T-helper 17 cell (primary cell): ENCODE measurements at places on chromosomes 6 and 20.
A peak's percentile ranks its signal among the peaks of the same experiment; 100 is the strongest.

DNA sequence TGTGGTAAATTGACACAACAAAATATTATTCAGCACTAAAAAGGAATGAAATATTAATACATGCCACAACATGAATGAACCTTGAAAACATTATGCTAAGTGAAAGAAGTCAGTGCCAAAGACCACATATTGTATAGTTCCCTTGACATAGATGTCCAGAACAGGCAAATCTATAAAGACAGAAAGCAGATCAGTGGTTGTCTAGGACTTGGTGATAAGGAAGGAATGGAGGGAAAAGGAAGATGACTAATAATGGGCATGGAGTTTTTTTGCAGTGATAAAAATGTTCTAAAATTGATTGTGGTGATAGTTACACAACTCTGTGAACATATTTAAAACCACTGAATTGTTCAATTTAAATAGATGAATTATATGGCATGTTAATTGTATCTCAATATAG is 32.5 kb downstream of the TBX18 start:
- DNase-seq, result no peak

- no peak for DNase-seq
These were observed 69.0 kb upstream of the ZNF184 start for GRCh38 chr6:27541933-27542297.

GRCh38 chr6:33297956-33298772 is 578 bp downstream of the RGL2 start:
- no peak for DNase-seq

- peak; percentile 11 for DNase-seq
These were observed at the start of gene DCDC2 for GRCh38 chr6:24357336-24358218. Gene DCDC2 (minus strand): TSS chr6:24358059. CDS start chr6:24357750, 309 bp downstream.

GRCh38 chr6:33008944-33009861 is at the start of gene HLA-DOA:
Gene HLA-DOA (minus strand): TSS chr6:33009591.
- no peak for DNase-seq

GRCh38 chr6:151534576-151534975 is 40.8 kb downstream of the CCDC170 start:
- no peak for DNase-seq

- no peak for DNase-seq
These were observed 44.5 kb upstream of the OSTM1 start for GRCh38 chr6:108118810-108119768.

GRCh38 chr6:159639721-159640120 is 53.3 kb downstream of the SOD2 start:
- no peak for DNase-seq

- DNase-seq, result no peak
These were observed 68.5 kb downstream of the DNAH8 start for GRCh38 chr6:38783443-38784228.

- no peak for DNase-seq
These were observed 2.0 kb upstream of the GRM1 start for GRCh38 chr6:146026873-146027272.

GRCh38 chr6:43383021-43383667 is 13.7 kb upstream of the ZNF318 start:
- DNase-seq, result no peak

DNA sequence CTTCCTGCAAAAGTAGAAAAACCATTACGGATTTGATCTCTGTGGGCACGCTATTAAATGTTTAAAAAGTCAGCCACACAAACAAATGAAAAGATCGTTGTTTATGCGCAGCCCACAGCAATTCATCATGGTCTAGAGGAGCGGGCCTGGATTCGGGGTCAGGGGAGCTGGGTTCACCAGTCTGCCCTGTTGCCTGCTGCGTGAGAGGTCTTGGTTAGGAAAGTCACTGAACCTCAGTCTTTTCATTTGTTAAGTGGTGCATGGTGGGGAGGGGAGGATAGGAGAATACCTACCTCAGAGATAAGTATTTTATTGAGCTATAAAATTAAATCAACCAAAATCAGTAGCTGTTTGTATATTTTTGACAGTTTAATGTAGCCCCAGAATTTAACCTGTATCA is 47.3 kb upstream of the FYN start:
- DNase-seq, result no peak

- no peak for DNase-seq
These were observed 695 bp downstream of the ARHGAP18 start for GRCh38 chr6:129709196-129709768.

DNA sequence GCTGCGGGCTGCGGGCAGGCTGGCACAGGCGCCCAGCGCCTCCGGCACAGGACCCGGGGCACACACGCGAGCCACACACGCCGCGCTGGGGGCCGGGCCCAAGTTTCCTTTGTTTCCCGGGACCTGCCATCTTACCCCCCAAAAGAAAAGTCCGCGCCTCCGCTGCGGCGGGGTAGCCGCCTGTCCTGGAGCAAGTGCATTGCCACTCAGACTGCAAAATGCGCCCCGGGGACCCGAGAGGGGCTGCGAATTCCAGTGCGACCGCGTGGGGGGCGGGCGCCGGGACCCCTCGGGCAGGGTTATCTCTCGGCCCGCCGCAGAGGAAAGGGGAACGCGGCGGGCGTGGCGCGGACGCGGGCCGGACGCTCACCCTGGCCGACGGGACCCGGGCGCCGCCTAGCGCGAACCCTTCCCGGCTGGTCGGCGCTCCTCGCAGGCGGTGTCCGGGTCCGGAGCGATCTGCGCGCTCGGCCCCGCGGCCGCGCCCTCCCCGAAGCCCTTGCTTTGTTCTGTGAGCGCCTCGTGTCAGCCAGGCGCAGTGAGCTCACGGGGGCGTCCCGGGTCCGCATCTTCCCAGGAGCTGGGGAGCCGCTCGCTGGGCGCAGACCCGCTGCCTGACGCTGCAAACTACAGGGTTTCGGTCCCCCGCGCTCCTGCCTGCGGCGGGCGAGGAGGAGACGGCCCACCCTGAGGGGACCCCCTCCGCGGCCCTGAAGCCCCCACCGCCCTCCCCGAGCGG is 639 bp upstream of the CD24 start:
- no peak for DNase-seq

GRCh38 chr20:20426655-20426907 is 58.7 kb downstream of the INSM1 start:
- DNase-seq, result no peak

DNA sequence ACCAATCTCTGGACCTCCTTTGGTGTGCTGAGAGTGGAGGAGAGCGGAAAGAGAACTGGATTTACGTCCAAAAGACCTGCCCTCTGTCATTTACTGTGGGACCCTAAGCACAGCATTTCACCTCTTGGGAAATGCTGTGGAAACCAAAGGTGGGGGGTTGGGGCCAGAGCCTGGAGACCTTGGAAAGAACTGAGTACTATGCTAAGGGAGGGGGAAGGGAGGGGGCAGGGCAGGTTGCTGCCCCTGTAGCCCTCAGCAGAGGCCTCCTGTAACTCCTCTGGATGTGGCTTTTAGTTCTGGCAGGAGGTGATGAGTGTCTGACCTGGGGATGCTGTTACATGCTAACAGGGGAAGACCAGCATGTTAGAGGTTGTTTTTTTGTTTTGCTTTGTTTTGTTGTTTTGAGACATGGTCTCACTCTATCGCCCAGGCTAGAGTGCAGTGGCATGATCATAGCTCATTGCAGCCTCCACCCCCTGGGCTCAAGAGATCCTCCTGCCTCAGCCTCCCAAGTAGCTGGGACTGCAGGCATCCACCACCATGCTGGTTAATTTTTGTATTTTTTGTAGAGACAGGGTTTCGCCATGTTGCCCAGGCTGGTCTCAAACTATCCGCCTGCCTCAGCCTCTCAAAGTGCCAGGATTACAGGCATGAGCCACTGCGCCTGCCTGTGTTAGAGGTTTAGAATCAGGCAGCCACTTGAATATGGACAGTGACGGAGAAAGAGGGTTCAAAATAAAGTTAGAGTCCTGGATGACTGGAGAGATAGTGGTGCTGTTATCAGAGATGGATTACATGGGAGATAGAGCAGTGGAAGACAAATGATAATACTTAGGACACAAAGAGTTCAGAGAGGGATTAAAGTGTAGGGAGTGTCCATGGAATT is 18.4 kb upstream of the PARD6B start:
- no peak for DNase-seq

GRCh38 chr6:22206106-22206505 is 90.7 kb downstream of the PRL start:
- no peak for DNase-seq

GRCh38 chr6:19032591-19033295 is 645.6 kb downstream of the RNF144B start:
- DNase-seq, result no peak

- no peak for DNase-seq
These were observed 83.7 kb downstream of the MKKS start for GRCh38 chr20:10350188-10350842.

DNA sequence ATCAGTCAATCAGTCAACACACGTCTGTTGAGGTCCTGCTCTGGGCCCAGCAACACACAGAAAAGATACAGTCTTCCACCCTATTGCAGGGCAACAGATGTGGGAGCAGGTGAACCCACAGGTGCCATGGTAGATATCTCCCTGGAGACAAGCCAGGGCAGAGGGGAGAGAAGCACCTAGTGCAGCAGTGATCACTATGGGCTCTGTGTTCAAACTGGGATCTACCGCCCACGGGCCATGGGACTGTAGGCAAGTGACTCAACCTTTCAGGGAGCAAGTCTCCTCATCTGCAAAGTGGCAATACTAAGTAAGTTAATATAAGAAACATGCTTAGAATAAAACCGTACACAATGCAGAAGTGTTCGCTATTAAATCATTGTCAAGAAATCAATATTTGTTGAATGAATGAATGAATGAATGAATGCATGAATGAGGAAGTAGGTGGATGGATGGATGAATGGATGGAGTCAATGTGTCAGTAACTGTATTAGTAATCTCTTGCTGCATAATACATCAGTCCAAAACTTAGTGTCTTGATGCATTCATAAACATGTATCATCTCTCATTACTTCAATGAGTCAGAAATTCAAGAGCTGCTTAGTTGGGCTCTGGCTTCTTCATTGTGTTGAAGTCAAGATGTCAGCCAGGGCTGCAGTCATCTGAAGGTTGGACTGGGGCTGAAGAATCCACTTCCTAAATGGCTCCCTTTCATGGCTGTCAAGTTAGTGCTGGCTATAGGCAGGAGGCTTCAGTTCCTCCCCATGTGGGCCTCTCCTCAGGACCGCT is 31.9 kb upstream of the NFATC2 start:
- DNase-seq, result no peak

DNA sequence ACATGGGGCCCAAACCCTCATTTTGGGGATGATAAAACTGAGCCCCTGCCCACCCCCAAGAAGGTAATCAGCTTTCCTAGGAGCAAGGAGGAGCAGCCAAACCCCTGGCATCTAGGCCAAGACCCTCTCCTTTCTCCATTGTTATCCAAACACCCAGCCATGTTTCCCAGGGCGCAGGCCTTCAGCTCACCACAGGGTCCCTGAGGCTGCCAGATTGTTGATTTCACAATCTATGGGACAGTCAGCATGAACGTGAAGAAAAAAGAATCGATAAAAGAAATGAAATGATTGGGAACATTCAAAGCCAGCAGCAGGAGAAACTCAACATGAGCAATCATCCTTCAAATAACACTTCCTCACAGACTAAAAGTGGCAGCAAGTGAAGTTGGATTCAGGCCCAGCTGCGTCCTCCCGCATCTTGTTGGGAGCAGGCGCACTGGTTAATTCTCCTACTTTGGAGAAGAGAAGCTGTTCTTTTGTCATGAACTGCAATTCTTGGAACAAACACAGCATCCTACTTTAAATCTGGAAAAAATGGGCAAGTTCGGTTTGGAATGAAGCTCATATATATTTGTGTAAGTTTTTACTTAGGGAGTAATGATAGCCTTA is 241.8 kb upstream of the PRDM1 start:
- DNase-seq, result no peak

GRCh38 chr6:3500262-3501014 is 43.6 kb upstream of the SLC22A23 start:
- DNase-seq, result no peak

GRCh38 chr20:1830240-1830639 is 65.0 kb upstream of the SIRPA start:
- DNase-seq, result no peak

DNA sequence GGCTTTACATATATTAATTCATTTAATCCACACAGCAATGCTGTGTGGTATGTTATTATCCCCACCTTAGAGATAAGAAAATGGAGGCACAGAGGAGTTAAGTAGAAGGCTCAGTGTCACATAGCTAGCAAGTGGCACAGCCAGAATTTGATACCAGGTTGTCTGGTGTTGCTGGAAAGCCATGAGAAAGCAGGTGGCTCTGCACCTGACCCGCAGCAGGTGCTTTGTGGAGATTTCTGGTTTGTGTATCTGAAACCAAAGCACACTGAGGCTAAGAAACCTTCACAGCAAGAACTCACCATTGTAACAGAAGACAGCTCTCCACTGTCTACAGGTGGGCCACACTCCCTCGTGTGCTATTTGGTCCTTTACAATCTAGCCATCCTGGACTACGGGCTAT is 7.5 kb downstream of the ELMO2 start:
- no peak for DNase-seq

DNA sequence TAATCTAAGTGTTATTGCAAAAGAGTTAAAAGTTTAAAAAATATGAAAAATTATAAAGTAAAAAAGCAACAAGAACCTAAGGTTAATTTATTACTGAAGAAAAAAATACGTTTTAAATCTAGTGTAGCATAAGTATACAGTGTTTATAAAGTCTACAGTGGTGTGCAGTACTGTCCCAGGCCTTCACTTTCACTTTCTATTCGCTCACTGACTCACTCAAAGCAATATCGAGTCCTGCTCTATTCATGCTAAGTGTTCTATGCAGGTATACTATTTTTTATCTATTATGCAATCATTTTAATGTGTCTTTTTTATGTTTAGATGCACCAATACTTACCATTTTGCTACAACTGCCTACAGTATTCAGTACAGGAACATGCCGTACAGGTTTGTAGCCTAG is 113.0 kb downstream of the MANEA start:
- DNase-seq, result no peak

GRCh38 chr20:62742979-62743776 is 34.5 kb downstream of the NTSR1 start:
- peak; percentile 2 for DNase-seq

- DNase-seq, result no peak
These were observed 647.6 kb upstream of the FLRT3 start for GRCh38 chr20:14984768-14985622.

DNA sequence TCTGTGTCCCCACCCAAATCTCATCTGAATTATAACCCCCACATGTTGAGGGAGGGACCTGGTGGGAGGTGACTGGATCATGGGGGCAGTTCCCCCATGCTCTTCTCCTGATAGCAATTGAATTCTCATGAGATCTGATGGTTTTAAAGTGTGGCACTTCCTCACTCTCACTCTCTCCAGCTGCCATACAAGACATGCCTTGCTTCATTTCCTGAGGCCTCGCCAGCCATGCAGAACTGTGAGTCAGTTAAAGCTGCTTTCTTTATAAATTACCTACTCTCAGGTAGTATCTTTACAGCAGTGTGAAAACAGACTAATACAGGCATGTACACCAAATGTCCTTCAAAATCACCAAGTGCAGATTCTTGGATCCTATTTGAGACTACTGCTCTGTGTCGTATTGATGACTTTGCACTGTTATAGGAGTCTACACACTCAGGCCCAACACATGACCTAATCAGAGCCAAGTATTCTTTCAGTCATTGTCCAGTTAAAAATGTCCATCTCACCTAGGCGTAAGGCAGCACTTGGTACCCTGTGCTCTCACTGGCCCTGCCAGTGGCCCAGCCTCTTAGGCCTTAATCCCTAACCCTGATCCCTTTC is 52.8 kb upstream of the UST start:
- no peak for DNase-seq

- DNase-seq, result no peak
These were observed 35.1 kb downstream of the RRBP1 start for GRCh38 chr20:17646961-17647301.

- no peak for DNase-seq
These were observed 7.7 kb upstream of the BICRAL start for GRCh38 chr6:42774201-42774600.
